ENCODE measurements at places on chromosomes 2 and 18.

DNA sequence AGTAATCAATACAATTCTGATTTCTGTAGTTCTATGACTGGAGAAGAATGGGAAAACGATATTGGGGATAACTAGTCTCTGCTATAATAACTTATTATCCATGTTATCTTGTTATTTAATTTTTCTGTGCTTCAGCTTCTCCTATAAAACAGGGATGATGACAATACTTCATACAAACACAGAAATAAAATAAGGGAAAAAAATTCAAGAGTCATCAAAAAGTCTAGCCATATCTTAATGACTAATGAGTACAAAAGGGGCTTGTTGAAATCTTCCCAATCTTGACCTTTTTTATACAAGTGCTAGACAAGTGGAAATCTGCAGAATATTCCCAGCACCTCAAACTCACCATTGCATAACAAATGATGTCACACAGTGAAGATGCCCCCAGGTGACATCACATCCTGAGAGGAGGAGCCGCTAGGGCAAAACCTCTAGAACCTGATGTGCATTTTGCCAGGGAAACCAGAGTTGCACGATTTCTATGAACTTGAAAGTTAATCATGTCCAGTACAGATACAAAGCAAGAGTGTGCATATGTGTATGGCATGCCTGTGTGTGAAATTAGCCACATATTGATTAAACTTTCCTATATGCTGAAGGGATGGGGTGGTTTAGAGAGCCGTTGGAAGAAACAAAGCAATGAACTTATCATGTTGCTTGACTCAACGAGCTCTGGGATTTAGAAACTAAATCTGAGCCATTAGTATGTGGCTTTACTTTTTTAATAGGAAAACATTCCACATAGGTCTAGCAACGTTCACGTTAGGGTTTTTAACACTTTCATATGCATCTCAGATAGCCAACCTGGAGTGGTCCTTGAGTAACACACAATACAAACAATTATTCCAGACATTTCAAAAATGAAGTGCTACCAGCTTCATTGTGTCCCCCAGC lies 278.9 kb downstream of the SLC4A3 start:
- no peak for DNase-seq

DNA sequence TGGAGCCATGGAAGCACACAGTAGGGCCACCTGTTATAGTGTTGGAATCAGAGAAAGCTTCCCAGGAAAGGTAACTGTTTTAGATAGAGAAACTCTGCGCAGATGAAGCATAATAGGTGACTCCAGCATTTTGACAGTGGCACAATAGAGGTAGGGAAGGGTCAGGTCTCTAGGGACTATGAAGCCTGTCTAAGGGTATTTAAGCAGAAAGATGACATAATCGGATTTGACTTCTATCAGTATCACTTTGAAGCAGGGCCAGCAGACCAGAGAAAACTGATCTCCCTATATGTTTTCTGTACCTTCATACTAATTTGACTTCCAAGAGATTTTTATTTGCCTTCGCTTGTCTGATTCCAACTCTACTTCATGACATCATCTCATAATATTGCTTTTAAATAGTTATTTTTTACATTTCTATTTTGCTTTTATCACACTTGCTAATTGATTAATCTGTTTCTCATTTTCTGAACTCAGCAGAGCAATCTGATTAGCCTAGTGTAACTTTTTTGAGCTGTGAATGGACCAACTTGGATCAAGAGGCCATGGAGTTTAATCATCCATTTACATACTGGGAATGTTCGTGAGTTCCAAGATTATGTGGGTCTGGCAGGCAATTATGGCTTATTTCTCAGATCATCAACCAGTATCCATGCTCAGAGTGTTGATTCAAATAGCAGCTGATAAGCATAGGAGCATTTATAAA lies 8.4 kb upstream of the HIBCH start:
- no peak for DNase-seq

DNA sequence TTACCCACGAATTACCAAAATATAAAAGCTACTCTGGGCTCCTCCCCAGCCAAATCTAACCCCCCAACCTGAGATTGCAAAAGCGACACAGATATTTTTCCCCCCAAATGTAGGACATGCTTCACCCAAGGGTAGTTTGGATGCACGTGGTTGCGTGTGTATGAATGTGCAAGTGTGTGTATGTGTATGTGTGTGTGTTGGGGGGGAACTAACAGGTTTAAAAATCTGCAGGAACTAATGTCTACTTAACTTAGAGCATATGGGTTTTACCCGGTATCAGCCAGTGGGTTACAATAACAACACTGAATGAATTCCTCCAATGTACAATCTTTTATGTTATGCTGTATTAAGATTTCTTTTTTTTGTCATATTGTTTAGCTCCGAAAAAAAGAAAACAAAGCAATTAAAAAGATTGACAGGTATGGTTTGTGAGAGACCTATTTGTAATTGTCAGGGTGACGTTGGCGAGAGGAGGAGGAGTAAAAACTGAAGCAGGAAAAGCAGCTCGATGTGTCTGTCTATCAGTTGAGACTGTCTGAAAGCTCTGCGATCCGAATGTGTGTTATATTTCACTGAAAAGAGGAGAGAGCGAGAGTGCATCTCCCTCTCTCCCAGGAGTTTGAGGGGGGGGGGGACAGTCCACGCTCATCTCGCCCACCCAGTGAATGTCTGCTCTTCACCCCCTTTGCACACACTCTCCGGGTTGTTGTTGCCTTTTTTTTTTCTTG lies at the start of gene TSHZ1:
Gene TSHZ1, plus strand, starts transcription at position 524 of the 728 bp plus-strand sequence. CDS start 1,080 bp downstream, outside the sequence.
- peak; percentile 90 for DNase-seq

DNA sequence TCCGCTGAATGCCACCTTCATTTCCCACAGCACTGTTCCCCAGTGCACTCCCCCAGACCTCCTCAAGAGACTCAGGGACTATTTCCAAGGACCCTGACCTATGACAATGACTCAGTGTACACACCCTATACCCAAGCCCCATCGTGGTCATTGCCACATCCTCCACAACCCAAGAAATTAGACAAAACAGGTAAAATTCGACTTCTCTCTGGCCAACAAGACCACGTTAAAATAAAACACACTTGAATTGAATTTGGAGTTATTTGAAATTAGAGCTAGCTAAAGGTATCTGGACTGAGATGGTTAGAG lies 126.4 kb upstream of the NCK2 start:
- no peak for DNase-seq

- DNase-seq, result no peak
These were observed 72.2 kb upstream of the KYNU start for GRCh38 chr2:142805244-142805643.

- DNase-seq, result no peak
These were observed 1.6 kb downstream of the MOCOS start for GRCh38 chr18:36188916-36189315.

- DNase-seq, result no peak
These were observed 47.7 kb upstream of the SCG2 start for GRCh38 chr2:223649554-223650533.

GRCh38 chr2:208069186-208069585 lies 43.9 kb upstream of the PLEKHM3 start:
- DNase-seq, result no peak

DNA sequence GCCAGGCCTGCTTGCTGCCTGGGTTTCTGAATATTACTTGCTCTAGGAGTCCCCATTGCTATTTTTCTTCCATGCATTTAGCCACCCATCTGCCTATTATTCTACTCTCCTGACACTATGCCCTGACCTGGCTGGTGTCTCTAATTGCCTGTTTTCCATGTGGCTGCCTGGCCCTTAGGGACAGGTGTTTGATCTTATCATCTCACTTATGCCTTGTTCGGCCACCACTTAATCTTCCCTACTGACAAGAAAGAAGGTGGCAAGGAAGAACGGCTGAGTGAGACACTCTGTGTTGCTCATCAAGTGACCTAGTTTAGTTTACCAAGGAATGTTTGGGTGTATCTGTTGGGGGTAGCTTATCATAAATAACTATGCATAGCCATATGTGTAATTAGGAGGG lies 50.4 kb upstream of the RAPH1 start:
- DNase-seq, result no peak

DNA sequence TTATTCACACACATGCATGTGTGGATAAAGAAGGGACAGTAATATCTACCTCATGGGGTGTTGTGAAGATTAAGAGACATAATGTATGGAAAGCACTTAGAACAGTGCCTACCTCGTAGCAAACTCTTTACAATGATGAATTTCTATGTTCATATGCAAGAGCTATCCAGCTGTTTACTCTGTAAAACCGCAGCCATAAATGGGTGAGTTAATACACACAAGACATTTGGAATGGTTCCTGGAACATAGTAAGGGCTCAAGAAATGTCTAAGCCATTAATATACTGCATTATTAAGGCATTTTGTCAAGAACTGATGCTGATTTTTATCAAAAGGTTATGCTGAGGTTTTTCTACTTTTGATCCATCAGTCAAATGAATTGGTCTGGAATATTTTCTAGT lies 1076.2 kb downstream of the TSN start:
- no peak for DNase-seq

DNA sequence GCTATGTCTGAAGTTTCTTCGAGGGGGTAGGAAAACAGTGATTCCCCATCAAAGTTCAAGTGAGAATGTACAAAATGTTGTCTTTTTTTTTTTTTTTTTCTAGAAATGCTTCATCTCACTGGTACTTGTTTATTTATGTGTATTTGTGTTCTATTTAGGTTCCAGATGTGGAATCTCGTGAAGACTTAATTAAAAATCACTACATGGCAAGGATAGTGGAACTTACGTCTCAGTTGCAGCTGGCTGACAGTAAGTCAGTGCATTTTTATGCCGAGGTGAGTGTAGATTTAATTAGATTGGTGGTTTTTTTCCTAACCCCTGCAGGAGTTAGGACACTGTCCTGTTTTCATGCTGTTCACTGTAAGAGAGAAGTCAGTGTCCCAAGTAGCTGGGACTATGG lies 22.8 kb upstream of the STON1 start:
- DNase-seq, result no peak

DNA sequence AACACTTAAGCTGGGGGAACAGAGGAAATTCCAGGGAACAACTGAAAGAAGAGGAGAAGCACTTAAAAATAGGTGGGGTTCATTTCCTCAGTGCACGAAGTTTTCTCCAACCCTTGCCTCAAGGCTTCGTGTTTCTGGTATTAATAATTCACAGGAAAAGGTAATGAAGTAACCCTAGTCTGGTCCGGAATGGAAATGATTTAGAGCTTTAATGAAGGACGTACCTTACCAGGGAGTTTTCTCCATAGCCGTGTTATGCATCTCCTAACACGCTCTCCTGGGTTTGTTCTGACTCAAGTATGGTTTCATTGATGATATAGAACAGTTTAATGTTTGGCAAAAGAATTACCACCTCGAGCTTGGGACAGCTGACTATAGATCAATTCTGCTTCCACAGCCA lies 214.2 kb downstream of the MTX2 start:
- no peak for DNase-seq

- no peak for DNase-seq
These were observed 33.2 kb upstream of the NCOA1 start for GRCh38 chr2:24457696-24458386.

- DNase-seq, result no peak
These were observed 23.2 kb downstream of the LAMA3 start for GRCh38 chr18:23712445-23712844.

DNA sequence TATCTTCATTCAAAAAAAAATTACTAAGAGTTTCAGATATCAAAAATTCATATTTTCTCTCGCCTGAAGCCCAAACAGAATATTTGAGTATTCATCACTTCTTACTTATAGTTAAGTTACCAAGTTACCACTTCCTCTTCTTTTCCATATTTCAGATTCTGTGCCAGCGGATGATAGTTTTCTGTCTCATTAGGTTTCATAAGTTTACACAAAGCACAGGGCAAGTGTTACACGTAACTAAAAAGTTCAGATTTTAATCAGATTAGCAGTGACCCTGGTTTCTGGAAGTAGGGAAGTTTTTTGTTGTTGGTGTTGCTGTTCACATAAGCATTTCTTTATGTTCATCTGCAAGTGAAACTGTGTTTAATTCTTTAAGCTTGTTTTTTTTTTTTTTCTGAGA lies 10.2 kb downstream of the AFTPH start:
- no peak for DNase-seq

DNA sequence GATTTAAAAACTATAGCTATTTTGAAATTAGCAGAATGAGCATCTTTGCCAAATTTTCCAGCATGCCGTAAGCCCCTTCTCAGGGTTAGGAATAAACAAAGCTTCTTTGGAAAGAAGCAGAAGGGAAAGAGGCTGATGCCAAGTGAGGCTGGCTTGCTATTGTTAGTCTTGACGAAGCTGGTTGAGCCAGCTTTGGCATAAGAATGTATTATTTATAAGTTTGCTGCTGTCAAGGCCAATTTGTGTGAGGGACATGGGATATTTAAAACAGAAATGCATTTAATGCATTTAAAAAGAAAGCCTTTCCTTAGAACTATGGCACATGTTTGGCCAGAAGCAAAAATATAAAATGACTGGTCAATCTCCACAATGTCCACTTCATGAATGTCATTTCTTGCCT lies 52.5 kb upstream of the TTN start:
- peak; percentile 54 for DNase-seq

GRCh38 chr18:45962461-45962860 lies 4.7 kb downstream of the EPG5 start:
- DNase-seq, result no peak

DNA sequence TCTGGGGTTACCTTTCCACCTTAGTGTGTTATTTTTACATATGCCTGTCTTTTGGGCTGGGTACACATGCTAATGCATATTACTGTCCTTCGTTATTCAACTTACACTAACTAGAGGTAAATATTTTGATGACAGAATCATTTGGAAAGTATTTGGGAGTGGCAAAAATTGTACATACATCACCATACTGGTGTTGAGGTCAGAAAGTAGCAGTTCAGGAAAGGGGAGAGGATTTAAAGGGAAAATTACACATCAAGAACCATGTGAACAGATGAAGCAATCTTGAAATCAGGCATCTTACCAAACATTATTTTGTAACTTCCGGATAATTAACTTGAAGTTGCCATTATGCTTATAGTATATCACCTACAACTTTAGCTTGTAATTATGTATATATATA lies 379.7 kb downstream of the RND3 start:
- no peak for DNase-seq

DNA sequence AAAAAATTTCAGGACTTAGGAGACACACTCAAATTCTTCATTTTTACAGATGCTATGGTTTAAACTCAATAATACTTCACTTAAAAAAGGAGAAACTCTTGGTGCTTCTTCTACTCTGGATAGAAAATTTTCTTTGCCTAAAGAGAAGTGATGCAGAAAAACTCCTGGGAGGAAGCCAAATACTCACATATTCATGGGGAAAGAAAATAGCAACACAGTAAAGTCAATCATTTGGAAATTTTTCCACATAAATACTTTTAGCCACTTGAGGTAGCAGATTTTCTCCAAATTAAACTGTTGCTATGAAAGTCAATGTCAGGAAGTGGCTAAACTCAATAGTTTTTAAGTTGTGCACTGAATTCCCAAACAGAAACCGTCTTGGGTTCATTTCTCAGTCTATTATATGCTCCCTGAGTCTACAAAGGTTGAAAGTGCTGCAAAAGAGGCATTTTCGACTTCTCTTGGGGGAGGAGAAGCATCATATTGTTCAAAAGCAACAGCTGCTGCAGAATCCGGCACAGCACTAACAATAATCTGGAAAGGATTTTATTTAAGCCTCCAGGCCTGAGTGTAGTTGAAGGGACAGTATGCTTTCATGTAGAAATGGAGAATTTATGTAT lies 81.1 kb downstream of the UPP2 start:
- peak; percentile 49 for DNase-seq
